ENCODE measurements at places on chromosomes 13 and 19. TPM values are rescaled to one million over a fixed set of nuclear protein-coding genes. Genes with fewer than 3 reads are reported as not detected.

DNA sequence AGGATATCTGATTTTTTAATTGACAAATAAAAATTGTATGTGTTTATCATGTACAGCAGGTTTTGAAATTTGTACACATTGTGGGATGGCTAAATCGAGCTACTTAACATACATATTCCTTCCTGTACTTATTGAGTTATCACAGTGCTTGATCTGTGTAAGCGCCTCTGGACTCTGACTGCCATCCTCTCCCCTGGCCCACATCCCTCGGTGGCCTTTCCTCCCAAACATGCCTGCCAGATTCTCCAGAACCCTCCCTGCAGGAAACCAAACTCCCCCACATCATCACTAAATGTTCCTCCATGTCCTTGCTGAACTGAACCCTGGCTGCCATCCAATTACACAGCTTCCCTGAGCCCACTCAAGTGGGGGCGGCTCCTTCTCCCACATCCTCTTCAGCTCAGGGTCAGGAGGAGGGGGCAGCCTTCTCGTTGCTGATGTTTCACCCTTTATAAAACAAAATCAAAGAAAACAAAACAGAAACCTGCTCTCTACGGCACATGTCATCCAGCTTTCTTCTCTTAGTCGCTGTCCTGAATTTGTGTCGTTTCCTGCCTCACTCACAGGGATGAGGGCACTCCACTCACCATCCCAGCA lies 97.1 kb upstream of the SPATA13 start:
- DNase-seq: no peak

- no peak for DNase-seq
These were observed 856.6 kb upstream of the KLHL1 start for GRCh38 chr13:70964874-70965273.

DNA sequence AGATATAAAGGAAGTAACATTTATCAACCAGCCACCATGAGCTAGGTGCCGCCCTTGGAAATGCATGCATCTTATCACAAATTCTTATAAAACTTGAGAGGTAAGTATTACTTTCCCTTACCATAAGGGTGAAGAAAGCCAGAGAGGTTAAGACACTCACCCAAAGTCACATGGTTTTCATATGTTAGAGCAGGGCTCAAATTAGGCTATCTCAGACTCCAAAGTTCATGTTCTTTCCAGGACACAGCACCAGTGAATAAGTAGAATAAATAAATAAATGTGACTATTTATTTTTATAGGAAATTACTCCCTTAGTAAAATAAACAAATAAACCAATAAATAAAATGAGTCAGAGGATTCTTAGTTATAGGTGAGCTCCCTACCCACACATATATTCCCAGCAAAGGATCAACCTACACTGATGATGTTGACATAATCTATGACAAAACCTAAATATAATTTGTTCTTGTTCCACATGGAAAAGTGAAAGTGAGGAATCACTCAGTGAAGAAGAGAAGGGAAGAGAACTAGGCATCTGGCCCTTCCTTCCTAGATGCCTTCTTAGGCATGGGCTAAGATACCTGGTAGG lies 27.2 kb downstream of the SPRY2 start:
- no peak for DNase-seq

The ZNF491 gene
- 3.1 TPM for total RNA-seq

GRCh38 chr13:43758834-43759233 lies 27.9 kb downstream of the ENOX1 start:
- no peak for DNase-seq

- DNase-seq: no peak
These were observed 40.7 kb upstream of the DCUN1D2 start for GRCh38 chr13:113531041-113531873.

DNA sequence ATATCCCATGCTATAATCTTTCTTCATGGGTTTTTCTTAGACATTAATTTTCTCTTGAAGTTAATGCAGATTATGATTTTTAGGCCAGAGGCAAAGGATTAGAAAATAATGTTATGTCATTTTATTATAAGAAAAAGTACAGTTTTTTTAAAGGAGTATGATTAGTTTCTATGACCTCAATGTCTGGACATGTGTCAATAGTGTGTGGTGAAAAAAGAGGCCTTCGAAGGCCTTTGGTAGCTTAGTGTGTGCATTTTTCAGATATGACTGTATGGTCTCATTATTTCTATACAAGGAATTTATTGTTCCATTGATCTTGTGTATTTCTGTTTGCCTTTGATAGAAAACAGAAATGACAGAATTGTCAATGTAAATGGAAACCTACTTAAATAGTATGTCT lies 195.6 kb downstream of the GPC5 start:
- DNase-seq: no peak

The BRCA2 gene
- total RNA-seq: 11.9 TPM

The PNMA8B gene
- total RNA-seq: not detected

The CEACAM8 gene
- not detected for total RNA-seq

- no peak for DNase-seq
These were observed 248.0 kb upstream of the TMTC4 start for GRCh38 chr13:100922599-100922998.

GRCh38 chr19:18650468-18651041 lies 13.7 kb downstream of the KLHL26 start:
- no peak for DNase-seq

The SULT2A1 gene
- not detected for total RNA-seq

The ZNF773 gene
- 25.2 TPM for total RNA-seq

- no peak for DNase-seq
These were observed 7.1 kb downstream of the ARID3A start for GRCh38 chr19:932648-933552.

DNA sequence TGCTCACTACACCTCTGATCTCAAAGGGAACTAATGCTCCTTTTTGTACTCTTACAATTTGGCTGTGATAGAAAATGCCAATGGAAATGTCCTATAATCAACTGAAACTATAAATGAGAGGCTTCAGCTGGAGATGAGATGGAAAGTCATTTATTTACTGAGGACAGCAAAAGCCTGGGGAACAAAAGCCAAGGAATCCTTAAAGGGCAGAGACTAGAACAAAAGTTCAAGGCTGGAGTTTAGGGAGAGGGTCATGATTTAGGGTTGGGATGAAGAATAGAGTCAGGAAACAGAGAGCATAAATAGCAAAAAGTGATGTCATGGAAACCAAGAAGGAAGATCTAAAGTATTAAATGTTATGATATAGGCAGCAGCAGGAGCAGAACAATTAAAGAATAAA lies 401.1 kb downstream of the FGF14 start:
- DNase-seq: no peak

GRCh38 chr19:12703046-12703445 lies 6.6 kb upstream of the FBXW9 start:
- peak; percentile 97 for DNase-seq

The PSG11 gene
- not detected for total RNA-seq

All from Karpas-422 (cell line).